ENCODE measurements at places on chromosomes 1 and 21.

- peak; percentile 41 for DNase-seq
Observed at GRCh38 chr1:53062708-53063591, 937 bp downstream of the PODN start.

DNA sequence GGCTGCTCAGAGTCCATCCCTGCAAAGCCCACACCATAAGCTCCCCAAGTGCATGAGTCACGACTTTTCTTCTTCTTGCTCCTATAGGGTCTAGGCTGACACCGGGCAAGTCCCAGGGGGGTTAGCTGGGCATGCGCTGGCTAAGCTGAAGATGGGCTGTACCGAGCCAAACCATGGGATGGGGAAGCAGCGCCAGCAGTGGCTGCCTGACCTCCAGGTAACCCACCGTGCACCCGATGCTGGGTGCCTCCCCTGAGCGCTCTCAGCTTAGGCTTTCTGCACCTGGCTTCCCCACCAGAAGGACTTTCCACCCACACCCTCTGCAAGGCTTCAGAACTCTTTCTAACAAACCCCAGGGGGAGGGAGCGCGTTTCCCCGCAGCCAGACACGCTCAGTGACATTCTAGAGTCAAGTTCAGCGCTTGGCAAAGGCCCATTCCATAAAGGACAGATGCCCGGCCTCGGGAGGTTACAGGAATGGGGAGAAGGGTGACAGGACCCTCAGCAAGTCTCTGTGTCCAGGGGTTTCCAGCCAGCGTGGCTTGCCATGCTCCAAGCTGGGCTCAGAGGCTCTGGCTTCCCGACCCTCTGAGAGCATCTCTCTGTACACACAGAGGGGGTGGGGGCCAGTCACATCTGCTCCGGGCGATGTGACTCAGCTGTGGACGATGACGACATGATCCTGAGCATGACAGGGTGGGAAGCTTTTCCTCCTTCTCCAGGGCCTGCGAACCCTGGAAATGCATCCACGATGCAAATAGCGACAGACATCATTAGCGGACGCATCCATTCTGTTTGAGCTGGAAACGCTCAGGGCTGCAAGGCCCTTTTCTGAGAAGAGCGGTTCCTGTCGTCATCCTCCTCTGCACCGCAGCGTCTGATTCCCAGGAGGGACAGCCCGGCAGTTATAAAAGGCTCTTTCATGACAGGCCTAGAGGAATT is 107.8 kb downstream of the SIK1 start:
- peak; percentile 78 for DNase-seq

GRCh38 chr1:112625696-112626095 is 6.1 kb downstream of the CAPZA1 start:
- no peak for DNase-seq

GRCh38 chr1:214248311-214249085 is 32.5 kb upstream of the SMYD2 start:
- DNase-seq = no peak

DNA sequence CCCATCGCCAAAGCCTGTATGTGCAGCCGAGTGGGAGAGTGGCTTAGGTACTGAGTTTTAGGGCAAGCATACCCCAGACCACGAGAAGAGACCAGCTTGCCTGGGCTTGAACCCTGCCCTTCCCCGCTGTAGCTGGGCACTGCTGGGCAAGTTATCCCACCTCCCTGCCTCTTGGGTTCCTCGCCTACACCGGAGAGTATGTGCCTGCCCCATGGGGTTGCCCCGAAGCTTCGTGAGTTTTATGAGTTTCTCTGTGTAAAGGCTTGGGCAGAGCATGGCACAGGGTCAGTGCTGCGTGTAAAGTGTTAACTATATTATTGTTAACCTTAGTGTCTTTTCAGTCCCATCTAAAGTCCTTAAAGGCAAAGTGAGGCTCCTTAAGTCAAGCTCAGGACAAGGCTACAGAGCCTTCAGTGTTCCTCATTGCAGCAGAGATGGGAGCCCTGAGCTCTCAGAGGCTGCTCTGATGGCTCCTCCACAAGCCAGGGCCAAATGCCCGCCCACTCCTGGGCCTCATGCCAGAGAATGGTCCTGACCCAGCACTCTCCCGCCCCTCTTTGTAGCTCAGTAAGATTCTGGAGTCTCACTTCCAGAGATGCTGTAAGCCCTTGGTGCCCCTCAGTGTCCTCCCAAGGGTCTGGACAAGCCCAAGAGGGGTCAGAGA is 37.0 kb upstream of the KCNA10 start:
- peak; percentile 71 for DNase-seq

GRCh38 chr1:31939484-31940329 is 1.5 kb upstream of the PTP4A2 start:
- peak; percentile 50 for DNase-seq

DNA sequence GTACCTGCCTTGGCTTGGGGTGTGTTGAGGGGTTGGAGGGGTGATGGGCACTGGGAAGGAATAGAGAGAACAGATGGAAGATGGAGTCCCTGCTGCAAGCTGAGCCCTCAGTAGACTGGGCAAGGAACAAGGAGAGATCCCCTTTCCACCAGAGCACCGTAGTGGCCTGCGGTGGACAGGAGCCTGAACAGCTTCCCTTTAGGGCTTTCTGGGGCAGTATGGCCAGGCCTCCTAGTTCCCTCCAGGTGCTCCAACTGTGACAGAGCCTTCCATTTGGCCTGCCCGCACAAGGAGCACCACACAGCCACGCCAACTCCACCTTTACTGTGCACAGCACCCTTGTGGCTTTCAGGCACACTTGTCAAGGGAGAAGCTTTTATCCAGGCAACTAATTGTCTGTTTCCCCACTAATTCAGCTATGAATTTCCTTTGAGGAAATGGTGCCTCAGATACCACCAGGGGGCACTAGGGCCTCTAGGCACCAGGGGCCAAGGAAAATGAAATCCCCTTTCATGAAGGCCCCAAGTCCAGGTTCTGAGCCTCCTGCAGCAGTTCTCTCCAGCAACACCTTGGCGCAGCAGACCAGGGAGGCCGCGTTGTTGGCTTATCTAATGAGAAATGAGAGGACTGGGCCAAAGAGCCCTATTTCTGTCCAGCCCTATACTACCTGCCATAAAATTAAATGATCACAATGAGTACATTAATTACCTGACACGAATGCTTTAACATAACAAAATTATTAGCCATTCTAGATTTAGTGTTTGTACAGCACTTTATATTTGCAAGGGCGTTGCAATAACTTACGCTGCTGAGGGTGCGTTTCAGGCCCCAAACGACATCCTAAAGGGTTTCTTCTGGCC is 23.1 kb upstream of the ERI3 start:
- DNase-seq = no peak

- no peak for DNase-seq
Observed at GRCh38 chr1:7047866-7048265, 262.6 kb downstream of the CAMTA1 start.

- DNase-seq = no peak
Observed at GRCh38 chr1:227317011-227317451, 1.3 kb downstream of the CDC42BPA start.

DNA sequence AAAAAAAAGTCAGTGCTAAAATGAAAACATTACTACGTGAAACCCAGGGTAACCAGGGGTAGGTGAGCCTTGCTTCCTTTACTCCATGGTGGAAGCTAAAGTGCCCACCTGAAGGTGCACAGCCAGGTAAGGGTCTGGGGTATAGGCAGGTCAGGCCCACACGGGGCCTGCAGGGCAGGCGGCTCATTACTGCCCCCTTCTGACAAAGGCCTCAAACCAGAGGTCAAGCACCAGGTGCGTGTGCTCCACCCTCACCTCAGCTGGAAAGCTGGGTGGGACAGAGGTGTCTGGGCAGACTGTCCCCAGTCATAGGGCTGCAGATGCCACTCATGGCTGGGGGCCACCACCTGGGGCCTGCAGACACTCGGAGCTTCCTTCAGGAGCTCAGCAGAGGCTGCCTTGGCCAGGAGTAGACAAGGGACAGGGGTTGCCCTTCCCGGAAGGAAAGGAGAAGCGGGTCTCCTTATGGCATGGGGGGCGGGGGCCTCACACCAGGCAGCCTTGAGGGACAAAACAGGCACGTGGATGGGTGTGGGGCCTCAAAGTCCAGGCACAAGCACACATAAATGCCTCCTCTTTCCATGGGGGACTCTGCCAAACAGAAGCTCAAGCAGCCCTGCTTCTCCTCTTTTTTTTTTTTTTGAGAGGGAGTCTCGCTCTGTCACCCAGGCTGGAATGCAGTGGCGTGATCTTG is 36.2 kb downstream of the ACOT7 start:
- DNase-seq = peak; percentile 10

DNA sequence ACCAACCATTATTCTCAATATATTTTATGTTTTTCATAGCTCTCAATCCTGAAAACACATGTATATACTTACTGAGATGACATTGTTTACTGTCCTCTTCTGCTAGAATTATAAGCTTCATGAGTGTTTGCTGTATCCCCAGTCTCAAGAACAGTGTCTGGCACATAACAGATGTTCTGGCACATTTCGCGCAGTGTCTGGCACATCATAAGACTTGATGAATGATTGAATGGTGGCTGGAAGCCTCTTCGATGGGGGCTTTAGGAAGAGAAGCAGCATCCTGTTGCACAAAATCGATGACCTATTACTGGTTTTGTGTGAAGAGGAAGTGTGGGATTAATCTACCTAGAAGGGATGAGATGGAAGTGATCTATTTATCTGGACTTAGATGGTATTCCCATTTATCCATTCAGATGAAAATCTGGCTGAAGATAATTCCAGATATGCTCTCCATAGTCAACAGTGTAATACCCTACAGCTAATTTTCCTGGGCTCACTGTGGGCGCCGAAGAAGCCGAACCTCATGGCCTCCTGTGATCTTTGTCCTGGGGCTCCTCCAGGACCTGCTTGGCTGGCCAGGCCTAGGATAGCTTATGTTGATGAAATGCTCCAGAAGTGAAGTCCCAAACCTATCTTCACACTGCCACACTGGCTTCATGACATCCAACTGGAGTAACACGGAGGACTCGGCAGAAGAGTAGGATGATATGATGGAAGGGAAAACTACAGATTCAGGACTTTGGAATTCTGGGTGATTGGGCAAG is 26.5 kb downstream of the CD34 start:
- DNase-seq = no peak

DNA sequence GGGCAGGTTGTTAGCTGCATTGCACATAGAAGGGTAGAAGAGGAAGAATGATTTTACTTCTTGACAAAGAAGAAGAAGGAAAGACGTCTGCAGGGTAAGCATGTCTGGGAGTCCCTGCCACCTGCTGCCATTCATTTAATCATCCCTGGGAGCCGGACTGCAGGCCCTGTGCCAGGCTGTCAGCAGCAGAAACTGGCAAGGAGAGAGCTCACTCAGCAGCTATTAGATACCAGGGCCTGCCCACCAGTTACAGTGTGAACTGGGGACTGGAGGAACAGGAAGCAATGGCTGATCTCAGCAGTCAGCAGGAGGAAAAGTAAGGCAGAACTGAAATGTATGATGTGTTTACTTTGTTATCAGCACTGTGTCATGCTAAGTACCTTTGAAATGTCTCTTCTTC is 75.7 kb upstream of the C1orf87 start:
- peak; percentile 53 for DNase-seq

GRCh38 chr1:12293416-12293815 is 63.6 kb downstream of the VPS13D start:
- DNase-seq = no peak

DNA sequence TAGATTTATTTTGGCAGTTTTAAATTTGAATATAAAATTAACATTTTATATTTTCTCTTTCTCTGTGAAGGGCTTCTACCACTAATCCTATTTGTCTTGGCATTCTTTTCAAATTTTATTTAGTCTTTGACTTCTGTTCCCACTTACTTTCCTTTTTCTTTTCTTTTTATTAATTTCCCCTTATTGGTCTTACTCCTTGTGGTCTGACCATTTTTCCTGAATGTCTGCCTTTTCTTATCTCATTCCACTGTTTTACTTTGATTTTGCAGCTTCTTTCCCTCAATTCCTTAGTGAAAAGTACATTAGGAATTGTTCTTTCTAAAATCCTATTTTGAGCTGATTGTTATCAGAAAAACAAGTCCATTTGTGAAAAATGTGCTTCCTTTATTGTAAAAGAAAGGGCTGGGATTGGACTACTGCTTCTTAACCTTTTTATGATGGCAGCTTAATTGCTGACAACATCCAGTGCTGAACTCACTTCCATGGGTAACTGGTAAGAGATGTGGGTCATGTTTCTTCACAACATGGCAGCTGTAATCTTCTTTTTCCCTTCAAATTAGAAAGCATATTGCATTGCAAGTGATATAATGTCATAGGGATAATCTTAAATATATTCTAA is 284.6 kb downstream of the DNM3 start:
- no peak for DNase-seq

- DNase-seq = no peak
Observed at GRCh38 chr21:25806060-25806459, 71.3 kb downstream of the GABPA start.

GRCh38 chr1:54273795-54274163 is 73.8 kb downstream of the MRPL37 start:
- DNase-seq = peak; percentile 67

DNA sequence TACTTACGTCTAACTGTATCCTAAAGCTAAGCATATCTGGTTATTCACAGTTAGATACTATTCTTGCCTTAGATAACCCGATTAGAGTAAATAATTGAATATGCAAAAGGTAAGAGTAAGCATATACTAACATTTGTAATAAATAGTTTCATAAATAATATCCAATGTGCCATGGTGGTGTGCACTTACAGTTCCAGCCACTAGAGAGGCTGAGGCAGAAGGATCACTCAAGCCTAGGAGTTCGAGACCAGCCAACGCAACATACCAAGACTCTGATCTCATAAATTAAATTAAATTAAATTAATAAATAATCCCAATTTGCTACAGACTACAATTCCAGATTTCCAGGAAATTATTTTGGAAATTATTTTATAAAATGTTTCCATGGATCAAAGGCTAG is 12.2 kb downstream of the ARID4B start:
- no peak for DNase-seq

DNA sequence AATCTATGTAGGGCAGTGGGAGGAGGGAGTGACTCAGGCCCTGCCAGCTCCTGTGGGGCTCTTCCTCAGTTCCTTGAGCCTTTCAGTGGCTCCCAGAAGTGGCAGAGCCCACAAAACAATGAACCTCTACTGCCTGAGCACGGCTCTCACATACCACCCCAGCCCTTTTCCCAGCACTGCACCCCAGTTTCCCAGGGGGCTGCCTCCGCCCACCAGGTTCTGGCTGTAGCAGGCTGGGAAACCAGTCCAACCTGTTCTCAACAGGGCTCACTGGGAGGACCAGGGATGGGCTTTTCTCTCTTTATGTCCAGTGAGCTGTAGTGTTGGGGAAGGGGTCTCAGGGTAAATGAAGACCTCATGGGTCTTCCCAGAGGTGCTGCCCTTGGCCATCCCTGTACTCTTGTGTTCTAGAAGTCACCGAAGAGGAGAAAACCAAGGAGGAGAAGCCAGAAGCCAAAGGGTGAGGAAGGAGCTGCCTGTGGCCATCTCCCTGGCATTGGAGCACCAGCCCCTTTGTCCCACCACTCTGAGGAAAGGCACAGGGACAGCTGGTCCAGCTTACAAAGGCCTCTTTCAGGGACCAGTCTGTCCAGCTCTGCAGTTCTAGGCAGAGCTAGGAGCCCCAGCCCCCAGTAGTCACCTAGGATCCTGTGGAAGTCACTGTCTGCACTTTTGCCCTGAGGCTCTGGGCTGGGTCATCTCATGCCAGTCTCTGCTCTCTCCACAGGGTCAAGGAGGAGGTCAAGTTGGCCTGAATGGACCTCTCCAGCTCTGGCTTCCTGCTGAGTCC is 3.5 kb downstream of the MARCKSL1 start:
- no peak for DNase-seq

All from left hindlimb (tissue), 1 donor.